H9 (cell line): ENCODE measurements at places on chromosomes 3 and 15.

DNA sequence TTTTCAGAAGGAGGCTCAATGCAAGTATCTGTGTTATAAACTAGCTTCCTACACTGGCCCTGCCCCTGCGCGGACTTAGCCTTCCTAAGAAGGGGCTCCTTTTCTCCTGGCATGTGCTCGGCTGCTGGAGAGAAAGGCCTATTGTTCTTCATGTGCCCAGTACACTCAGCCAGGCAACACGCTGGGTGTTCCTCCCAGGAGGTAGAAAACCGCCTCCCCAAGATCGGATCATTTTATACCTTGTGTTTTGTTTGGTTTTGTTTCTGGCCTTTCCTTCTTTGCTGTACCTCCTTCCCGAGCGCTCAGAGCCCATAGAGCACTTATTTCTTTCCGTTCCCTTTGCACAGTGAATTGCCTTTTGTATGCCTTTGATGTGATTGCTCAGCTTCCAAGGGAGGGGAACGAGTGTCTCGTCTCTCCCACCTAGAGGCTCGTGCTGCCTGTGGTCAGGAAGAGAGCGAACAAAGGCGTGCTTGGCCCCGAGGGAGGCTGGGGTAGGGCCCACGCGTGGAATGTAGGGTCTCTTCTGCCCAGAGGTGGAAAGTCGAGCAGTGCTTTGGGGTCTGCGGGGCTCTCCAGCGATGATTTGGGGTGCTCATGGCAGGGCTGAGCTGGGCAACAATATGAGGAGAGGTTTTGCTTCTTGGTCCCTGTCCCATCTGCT is 30.0 kb downstream of the CCNL1 start:
- DNase-seq: no peak

DNA sequence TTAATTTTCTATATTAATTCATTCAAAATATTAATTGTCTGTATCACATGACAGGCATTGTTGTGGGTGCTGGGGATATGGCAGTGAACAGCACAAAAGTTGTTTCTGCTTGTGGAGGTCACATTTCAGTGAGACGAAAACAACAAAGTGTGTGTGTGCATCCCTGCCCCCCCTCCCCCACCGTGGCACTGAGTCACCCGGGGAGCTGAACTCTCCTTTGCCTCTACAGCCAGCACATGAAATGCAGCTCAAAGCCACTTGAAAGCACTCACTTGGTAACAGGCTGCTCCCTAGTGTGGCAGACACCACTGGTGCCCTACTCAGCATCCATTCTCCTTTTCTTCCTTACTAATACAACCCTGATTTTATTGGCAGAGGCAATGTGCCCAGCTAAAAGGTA is 16.9 kb upstream of the SCAMP5 start:
- DNase-seq: no peak

DNA sequence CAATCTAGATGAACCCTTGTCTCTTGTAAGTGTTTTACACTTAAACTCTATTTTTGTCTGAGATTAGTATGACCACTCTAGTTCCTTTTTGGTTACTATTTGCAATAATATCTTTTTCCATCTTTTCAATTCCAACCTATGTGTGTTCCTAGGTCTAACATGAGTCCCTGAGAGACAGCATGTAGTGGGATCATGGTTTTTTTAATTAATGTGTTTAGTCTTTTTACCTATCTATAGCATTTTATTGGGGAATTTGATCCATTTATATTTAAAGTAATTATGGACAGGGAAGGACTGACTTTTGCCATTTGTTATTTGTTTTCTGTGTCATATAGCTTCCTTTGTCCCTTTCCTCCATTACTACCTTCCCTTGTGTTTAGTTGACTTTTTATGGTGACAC is 21.7 kb downstream of the TNFSF10 start:
- DNase-seq: no peak

DNA sequence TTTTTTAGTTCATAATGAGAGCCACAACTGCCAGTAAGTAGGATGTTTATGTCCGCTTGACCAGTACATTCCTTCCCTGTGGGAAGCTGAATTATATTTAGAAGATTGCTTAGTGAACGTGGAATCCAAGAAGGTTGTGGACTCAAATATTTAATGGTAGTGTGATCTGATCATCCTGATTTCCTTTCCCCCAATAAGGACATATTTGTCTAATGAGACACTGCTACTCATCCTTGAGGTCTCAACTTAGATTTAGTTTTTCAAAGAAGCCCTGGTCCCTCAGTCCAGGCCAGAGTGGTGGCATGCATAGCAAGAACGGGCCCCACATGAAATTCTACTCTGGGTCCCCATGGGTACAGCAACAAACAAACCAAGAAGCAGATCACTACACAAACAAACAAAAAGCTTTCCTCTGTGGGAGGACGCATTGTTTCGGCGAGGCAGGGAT is 60.8 kb downstream of the USP13 start:
- DNase-seq: no peak

- DNase-seq: no peak
Measured at GRCh38 chr3:168616915-168617314, 521.2 kb upstream of the GOLIM4 start.
